ENCODE measurements at places on chromosomes 3 and 15.

- no peak for DNase-seq
Observed at GRCh38 chr3:194757647-194758061, 72.0 kb downstream of the FAM43A start.

DNA sequence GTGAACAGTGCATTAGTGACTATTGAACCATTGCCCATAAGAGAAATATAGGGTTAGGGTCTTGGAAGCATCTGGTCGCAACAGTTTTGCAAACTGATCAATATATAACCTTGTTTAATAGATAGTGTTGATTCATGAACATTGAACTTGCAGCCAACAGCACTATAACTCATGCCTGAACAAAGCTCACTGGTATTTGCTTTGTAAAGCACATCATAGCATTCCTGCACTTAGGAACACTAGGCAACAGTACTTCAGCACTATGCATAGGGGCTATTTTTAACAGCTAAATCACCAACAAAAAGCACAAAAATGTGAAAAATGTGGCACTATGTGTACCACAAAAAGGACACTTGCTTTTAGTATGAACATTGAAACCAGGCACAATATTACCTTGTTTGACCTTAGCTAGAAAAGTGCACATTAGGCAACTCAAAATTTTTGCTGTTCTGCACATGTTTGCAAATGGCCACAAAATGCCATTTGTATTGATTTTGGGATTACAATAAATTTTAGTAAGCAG lies 68.0 kb downstream of the OXNAD1 start:
- no peak for DNase-seq

GRCh38 chr3:3365716-3366115 lies 186.2 kb upstream of the CRBN start:
- no peak for DNase-seq

DNA sequence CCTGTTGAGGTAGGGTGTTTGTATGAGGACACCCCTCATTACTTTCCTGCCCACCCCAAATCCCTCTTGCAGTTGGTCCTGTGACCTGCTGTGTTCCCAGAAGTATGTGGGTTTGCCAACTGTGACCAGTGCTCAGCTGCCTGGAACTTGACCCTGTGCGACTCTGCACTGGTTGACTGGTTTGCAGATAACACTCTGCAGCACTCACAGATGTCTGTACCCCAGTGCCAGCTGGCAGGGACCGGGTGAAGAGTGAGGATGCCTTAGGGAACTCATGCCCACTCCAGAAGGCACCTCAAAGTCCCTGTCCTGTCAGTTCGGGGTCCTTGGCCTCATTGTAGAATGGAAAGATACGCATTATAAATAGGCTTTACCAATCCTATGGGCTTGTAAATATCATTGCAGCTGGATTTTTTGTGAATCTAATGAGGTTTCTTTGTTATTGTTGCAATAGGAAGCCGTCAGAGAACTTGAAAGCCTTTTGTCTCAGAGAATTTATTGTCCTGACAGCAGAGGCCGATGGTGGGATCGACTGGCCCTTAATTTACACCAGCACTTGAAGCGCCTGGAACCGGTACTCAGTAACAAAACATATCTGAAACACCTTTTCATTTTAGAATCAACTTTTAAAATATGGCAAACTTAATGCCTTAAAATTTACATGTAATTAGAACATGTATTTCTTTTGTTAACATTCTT lies 18.2 kb downstream of the FAN1 start:
- no peak for DNase-seq

DNA sequence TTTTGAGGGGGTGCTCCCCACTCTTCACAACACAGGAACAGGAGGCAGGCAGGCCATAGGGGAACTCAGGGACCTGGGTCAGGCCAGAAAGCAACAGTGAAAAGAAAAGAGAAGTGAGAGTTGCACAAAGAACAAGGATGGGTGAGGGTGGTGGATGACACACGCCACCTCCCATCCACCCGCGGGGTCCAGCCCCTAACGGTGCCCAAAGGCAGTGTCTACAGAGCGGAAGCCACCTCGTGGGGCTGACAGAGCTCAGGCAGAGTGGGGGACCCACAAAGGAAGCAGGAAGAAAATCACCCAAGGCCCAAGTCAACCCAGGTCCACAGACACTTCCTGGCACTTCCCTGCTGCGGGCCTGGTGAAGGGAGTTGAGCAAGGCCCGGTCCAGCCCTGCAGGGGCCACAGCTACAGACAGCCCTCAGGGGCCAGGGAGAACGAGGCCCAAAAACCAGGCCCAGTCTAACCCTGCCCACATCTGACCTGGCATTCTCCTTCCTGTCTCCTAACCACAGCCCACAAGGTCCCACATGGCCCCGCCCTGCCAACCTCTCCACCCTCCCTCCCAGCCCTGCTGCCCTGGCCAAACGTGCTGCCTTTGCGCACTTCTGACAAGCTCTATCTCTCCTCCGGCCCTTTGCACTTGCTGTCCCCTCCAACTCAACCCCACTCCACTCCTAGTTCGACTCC lies 5.9 kb downstream of the NUP210 start:
- no peak for DNase-seq

GRCh38 chr3:177449360-177450006 lies 252.2 kb upstream of the TBL1XR1 start:
- DNase-seq, result peak; percentile 45

DNA sequence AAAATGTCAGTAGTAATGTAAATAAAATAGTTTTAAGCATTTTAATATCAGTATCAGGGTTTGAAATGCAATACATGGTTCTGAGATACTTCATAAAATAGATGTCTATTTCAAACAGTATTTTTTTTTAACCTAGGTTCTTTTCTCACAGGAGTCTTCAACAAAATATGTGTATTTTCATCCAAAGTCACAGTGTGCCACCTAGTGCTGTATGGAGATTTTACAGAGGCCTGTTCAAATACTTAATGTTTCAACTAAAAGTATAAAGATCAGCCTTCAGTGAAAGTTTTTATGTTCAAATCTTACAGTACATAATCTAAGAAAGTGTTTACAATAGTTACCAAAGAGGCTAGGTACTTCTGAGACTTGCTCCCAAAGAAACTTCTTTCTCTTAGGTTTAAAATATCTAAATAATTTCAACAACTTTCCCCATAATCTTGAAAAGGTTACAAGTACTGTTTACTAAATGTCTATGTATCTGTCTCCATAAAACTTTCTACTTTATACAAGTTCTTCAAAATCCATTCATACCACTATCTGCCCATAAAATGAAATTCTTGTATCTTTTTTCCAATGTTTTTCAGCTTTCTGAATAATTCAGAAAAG lies 38.3 kb downstream of the SCAPER start:
- DNase-seq, result no peak

DNA sequence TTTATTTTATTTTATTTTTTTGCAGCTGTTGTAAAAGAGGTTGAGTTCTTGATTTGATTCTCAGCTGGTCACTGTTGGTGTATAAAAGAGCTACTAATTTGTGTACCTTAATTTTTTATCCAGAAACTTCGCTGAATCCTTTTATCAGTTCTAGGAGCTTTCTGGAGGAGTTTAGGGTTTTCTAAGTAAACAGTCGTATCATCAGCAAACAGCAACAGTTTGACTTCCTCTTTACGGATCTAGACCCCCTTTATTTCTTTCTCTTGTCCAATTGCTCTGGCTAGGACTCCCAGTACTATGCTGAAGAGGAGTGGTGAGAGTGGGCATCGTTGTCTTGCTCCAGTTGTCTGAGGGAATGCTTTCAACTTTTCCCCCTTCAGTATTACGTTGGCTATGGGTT lies 165.8 kb upstream of the KCNMB2 start:
- no peak for DNase-seq

- DNase-seq, result no peak
Observed at GRCh38 chr15:101243420-101243819, 8.4 kb downstream of the CHSY1 start.

DNA sequence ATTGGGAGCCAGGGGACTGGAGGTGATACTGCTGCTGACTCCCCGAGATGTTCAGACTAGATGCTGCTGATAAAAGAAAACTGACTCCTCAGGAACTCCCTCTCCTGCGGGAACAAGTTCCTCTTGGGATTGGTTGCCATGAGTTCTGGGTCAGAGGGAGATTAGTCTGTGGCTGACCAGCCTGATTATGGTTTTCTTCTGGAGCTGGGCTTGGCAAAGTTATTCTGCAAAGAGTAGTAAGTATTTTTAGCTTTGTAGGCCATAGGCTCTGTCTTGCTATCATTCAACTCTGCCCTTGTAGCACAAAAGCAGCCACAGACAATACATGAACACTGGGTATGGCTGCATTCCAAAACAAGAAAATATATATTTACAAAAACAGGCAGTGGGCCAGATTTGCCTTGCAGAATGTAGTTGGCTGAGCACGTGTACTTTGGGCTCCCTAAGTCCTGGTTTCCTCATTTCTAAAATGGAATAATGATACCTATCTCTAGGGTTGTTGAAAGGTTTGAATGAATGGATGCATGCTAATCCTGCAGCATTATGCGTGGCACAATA lies 796.8 kb downstream of the AGBL1 start:
- DNase-seq, result no peak

DNA sequence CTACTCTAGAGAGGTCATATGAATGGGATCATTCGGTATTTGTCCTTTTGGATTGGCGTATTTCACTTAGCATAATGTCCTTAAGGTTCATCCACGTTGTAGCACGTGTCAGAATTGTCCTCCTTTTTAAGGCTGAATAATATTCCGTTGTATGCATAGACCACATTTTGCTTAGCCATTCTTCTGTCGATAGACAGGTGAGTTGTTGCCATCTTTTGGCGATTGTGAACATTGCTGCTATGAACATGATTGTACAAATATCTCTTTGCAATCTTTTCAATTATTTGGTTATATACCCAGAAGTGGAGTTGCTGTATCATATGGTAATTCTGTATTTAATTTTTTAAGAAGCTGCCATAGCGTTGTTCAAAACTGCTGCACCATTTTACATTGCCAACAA lies 52.4 kb upstream of the GOLGA8J start:
- no peak for DNase-seq

DNA sequence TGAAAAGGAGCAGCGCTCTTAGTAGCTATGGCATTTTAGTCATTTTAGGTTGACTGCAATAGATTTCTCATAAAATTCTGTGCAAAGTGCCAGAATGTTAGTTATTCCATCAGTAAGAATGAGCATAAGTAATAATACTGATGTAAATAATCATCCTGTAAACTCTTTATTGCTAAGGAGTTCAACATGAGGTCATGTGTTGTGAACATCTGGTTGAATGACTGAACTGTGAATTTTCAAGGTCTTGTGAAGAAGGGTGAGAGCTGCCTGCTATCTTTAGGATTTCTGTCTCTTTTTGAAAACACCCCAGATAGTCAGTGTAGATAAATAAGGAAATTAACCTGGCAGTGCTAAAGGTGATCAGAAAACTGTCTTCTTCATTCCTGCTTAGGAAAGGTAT lies 333.4 kb upstream of the TBC1D5 start:
- no peak for DNase-seq
